ENCODE measurements at places on chromosomes 1 and 21. TPM values are rescaled to one million over a fixed set of nuclear protein-coding genes. Genes with fewer than 3 reads are reported as not detected.

Gene FABP3
- not detected for total RNA-seq

Gene COL6A2
- 310 TPM for total RNA-seq

Gene SKI
- total RNA-seq = 9.6 TPM

Gene RGS2
- total RNA-seq = 4.7 TPM

Gene REG4
- not detected for total RNA-seq

Gene PIP5K1A
- 46.5 TPM for total RNA-seq

Gene RHD
- total RNA-seq = not detected

Gene AMY1B
- total RNA-seq = not detected

Gene HSD3B2
- total RNA-seq = not detected

Gene PPCS
- total RNA-seq = 53.6 TPM

Gene MYCL
- total RNA-seq = 5.3 TPM

Gene CNN3
- total RNA-seq = 602 TPM

Gene TMEM52
- total RNA-seq = 0.87 TPM

Gene HSD11B1
- total RNA-seq = not detected

Gene GREM2
- not detected for total RNA-seq

Gene TAGLN2
- total RNA-seq = 809 TPM

Gene MARK1
- total RNA-seq = not detected

Gene CFHR3
- total RNA-seq = not detected

Gene GJC2
- 2.0 TPM for total RNA-seq

Gene SPRR2D
- total RNA-seq = not detected

Gene RPE65
- not detected for total RNA-seq

Gene SLC44A5
- total RNA-seq = 0.05 TPM

Gene CLEC20A
- total RNA-seq = not detected
